CD4-positive, alpha-beta T cell treated with Interleukin-17A for 4 hours (primary cell): ENCODE measurements at places on chromosomes 2 and 18.

GRCh38 chr2:205216580-205216979 lies 465.7 kb upstream of the NRP2 start:
- DNase-seq, result no peak

GRCh38 chr2:226327830-226328229 lies 471.8 kb downstream of the IRS1 start:
- DNase-seq, result no peak

GRCh38 chr2:21404827-21405625 lies 281.3 kb downstream of the TDRD15 start:
- DNase-seq, result no peak

- DNase-seq, result no peak
Observed at GRCh38 chr2:119387381-119388129, 20.8 kb downstream of the DBI start.
